ENCODE measurements at places on chromosomes 6 and 20.
A peak's percentile ranks its signal among the peaks of the same experiment; 100 is the strongest.

DNA sequence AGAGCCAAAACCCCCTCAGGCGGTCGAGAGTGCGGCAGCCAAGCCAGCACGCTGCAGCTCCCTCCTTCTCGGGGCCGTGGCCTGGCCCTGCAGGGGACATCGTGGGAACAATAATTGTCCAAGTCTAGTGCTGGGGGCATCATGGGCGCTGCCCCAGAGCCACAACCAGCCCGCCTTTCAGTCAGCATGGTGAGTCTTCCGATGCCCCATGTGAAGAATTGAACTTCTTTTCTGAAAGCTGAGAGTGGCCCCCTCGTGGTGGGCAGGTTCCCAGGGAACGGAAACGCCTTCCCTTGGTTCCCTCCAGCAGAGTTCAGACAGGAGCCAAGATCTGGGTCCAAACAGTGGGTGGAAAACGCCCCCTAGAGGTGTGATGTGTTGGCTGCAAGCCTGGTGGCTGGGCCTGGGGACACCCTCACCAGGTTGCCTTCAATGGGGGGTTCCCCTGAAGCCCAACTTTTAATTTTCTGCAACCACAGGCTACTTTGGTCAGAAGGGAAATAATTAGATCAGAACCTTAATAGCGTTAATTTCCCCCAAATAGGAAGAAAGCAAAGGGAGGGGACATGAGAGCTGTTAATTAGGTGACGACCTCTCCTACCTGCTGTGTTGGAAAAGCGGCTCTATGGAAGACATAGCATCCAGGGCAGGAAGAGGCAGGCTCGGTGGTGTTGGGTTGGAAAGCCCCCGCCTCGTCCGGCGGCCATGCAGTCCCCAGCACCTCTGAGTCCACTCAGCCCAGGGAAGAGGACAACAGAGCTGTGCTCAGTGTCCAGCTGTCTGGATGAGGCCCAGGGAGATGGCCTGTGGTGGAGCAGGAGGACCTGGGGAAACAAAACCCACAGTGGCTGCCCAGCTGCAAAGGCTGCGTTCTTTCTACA, 4.7 kb upstream of the MRGBP start:
- peak; percentile 89 for DNase-seq

DNA sequence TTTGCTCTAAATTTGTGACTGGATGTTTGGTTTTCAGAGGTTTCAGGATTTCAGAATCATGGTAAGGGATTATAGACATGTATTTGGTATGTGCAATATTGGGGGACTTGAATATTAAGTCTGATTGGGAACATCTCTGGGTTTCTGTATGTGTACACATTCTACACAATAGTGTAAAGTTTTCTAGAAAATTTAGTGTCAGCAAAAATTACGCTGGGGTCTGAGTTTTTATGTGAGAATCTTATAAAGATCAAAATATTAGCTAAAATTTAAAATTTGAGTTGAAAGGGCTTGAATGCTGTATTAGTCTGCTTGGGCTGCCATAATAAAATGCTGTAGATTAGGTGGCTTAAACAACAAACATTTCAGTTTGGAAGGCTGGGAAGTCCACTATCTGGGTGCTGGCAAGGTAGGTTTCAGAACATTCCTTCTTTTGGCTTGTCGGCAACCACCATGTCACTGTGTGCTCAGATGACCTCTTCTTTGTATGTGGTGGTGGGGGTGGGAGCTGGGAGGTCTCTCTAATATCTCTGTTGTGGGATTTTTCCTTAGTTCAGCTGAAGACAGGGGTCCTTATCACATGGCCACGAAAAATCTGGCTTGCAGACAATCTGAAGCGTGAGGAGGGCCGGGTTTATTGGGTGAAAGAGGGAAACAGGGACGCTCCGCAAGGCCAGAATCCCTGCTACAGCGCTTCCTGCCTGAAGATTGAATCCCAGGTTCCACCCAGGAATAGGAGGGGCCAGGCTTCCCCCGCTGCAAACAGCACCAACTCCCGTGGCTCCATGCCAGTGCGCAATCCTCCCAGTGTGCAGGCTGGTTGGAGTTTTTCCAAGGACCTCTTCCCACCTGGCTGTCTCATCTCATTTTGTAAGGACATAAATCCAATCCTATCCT, 299.7 kb downstream of the PLCB1 start:
- DNase-seq, result no peak

DNA sequence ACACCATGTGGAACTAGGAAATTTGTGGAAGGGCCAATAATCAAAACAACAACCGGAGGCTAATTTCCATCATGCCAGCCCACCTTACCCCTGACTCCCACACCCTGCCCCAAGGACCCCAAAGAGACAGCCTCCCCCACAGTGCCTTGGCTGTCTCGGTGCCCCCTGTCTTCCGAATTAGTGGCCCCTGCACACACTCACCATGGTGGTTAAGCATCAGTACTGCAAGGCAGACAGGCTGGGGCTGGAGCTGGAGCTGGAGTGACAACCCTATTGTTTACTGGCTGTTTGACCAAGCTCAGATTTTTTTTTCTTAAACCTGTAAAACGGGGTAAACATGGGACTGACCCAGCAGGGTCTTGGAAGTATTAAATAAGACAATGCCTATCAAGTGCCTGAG, 238.0 kb downstream of the TFAP2C start:
- no peak for DNase-seq

- DNase-seq, result no peak
Observed at GRCh38 chr20:11496380-11496779, 421.3 kb upstream of the BTBD3 start.

DNA sequence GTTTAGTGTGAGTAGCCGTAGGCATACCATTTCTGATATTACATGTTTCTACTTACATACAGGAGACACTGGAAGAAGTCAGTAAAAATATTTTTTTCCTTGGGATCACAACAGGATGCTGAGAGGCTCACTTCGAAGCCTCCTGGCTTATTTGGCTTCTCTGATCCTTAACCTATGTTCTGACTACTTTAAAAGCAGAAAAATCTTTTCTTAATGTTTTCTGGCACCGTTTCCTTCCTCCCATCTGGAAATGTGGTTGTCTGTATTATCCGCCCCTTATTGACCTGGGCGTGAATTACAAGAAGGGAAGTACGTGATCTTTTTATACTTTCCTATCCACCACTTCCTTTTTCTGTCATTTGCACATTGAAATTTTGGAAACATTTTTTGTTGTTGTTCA, 379.6 kb downstream of the COL12A1 start:
- no peak for DNase-seq

GRCh38 chr6:90274451-90275030, 22.1 kb downstream of the BACH2 start:
- DNase-seq, result no peak

- no peak for DNase-seq
Observed at GRCh38 chr6:18431581-18431980, 44.4 kb downstream of the RNF144B start.

DNA sequence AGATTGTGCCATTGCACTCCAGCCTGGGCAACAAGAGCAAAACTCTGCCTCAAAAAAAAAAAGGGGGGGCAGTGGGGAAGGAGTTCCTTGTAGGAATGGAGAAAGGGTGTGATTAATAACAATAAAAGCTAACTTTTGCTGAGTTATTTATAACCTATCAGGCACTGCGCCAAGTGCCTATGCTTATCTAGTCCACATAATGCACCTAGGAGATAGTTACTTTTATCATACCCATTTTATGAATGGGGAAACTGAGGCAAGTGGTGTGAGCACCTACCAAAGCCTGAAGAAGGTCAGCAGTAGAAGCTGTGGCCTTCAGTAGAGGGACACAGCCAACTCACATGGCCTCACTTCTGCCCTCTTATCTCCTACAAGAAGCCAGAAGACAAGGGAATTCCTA, 13.6 kb upstream of the PPP1R16B start:
- DNase-seq, result no peak

- DNase-seq, result no peak
Observed at GRCh38 chr6:154238831-154239230, 117.8 kb downstream of the IPCEF1 start.

DNA sequence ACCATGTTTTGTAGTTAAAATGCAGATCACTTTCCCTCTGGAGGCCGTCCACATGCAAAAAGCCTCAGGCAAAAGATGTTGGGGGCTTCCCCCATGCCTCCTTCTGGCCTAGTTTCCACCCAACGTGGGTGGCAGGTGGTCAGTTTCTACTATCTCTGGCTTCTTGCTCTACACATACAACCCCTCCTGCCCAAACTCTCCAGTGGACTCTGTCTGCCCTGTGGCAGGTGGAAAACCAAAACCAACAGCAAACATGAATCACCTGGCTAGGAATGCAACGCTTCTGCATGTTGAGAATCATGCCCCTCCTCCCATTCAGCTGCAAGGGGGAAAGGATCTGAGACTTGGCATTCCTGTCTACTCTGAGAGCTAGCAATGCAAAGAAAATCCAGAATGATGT, 94.8 kb downstream of the MBOAT1 start:
- DNase-seq, result no peak

- DNase-seq, result no peak
Observed at GRCh38 chr20:51543422-51543788, 886 bp upstream of the NFATC2 start.

DNA sequence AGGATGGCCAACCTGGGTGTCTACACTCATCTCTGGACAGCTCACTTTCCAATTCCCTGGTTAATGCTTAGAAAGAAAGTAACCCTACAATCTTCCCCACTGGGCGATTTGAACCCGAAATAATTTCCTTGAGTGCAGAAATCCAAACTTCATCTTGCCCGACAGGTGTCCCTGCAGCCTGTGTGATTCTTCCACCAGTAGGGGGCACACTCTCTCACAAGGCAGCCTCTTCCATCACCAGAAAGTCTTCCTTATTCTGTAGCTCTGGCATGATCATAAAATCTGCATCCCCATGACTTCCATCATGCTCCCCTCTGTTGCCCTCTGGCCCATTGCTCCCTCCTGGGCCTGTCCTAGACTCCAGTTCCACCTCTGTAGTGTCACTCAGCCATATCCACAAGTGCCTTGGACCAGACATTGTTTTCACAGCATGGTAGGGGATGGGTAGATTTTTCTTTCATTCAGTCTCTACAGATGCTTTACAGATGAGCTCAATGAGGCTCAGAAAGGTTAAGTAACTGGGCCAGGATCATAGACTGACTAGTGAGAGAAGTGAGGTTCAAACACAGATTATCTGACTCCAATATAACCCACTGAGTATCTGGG, 170.4 kb upstream of the SPTLC3 start:
- DNase-seq, result peak; percentile 27

DNA sequence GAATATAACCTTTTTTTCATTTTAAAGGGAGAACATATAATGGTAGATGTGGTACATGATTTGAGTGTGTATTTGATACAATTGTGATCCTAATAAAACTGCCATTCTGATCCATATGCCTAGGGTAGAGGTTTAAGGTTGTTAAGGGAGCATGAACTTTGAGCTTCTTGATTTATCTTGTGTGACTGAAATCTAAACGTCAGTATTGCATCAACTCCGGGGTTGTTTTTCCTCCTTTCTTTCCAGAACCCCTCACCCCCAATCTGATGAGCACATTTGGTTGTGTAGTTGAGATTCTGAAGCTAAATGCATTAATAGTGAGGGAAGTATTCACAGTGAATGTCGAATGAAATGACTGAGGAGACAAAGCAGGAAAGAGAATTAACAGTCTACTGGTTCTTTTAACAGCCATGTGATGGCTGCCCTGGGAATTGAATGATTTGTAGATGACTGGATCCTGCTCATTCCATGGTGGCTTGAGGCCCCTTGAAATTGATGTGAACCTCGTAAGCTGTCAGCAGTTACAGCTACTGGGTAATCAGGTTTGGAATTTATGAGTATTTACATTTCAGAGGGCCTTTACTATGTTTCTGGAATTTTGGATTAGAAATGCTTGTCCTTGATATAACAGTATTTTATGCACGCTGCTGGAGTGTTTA, 44.8 kb downstream of the FARS2 start:
- DNase-seq, result no peak

DNA sequence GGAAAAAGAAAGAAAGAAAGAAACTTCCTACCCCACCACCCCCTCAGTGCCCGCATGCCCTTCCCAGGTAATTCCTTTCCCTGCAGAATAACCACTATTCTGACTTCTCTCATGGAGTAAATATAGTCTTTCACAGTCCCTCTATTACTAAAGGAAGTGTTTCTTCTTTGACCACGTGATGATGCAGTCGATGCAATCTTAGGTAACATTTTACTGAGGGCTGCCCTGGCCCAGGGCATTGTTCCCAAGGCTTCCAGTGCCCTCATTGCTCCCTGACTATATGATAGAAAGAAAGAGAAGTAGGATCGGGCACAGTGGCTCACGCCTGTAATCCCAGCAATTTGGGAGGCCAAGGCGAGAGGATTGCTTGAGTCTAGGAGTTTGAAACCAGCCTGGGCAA, 29.1 kb downstream of the ARHGAP40 start:
- no peak for DNase-seq

GRCh38 chr20:57079031-57080005, 187.1 kb downstream of the BMP7 start:
- DNase-seq, result no peak

DNA sequence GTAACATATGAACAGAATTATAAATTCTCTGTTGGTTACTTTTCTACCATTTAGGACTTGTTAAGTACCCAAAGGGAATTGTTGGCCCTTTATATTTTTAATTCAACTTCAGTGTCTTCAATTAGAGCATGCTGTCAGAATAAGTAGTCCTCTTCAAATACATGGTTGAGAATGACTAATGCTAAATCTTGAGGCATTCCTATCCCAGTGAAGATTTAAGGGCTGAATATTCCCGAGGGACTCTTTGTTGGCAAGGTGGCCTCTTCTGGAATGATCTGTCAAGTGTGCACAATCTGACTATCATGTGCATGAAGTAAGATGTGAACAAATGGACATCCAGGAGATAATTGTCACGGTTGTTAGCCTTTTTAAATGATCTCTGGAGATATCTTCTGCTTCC, 421.7 kb downstream of the BMP2 start:
- DNase-seq, result no peak

GRCh38 chr6:127471379-127472255, 12.4 kb upstream of the KIAA0408 start:
- no peak for DNase-seq

DNA sequence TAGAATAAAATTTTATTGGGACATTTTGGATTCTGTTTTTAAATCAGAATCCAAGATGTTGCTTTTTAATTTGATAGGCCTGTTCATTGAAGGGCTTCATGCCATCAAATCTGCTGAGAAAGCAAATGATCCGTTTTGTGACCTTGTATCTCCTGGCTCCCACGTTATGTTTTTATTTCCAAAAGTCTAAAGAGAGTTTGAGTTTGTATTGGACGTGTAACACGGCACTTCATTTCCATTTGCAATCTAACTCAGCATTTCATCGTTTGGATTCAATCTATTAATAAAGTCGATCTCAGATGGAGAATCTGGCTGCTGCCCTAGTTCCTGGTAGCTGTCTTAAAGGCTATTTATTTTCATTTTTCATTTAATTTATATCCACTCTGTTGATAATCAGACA, 17.0 kb downstream of the KIF25 start:
- DNase-seq, result no peak

GRCh38 chr6:101613556-101613955, 220.0 kb downstream of the GRIK2 start:
- no peak for DNase-seq
